Right hindlimb (tissue), 1 donor: ENCODE measurements at places on chromosomes 2 and 18.

DNA sequence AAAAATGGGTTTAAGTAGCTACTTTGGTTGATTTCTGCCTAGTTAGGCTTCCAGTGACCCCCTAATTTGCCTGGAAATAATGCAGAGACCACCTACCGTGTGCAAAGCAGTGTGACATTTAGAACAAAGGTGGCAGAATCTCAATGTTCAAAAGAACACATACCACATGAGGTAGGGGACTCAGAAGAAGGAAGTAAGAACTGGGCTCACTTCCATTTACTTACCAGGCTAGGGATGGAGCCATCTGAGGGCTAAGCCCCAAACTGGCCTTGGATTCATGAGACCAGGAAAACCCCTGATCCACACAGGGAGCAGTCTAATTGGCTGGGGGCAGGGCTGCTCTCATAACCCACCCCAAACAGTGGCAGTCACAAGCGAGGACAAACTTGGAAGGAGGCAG is 190.7 kb downstream of the NCKAP5 start:
- DNase-seq: no peak

DNA sequence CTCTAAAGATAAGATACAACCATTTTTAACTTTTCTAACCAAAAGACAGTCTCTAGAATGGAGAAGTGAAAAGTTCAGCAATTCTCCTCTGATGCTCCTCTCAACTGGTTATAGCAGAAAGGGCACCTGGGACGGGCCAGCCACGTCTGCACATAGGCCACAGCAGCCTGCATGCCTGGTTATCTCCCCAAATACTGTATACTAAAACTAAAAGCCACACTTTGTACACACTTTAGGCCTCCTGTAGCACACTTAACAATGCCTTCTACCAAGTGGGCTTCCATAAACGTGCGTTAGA is 179.1 kb downstream of the ANKRD44 start:
- no peak for DNase-seq

GRCh38 chr2:56102098-56102497 is 81.7 kb upstream of the CCDC85A start:
- DNase-seq: no peak

GRCh38 chr2:43333101-43333655 is 106.8 kb upstream of the ZFP36L2 start:
- no peak for DNase-seq

DNA sequence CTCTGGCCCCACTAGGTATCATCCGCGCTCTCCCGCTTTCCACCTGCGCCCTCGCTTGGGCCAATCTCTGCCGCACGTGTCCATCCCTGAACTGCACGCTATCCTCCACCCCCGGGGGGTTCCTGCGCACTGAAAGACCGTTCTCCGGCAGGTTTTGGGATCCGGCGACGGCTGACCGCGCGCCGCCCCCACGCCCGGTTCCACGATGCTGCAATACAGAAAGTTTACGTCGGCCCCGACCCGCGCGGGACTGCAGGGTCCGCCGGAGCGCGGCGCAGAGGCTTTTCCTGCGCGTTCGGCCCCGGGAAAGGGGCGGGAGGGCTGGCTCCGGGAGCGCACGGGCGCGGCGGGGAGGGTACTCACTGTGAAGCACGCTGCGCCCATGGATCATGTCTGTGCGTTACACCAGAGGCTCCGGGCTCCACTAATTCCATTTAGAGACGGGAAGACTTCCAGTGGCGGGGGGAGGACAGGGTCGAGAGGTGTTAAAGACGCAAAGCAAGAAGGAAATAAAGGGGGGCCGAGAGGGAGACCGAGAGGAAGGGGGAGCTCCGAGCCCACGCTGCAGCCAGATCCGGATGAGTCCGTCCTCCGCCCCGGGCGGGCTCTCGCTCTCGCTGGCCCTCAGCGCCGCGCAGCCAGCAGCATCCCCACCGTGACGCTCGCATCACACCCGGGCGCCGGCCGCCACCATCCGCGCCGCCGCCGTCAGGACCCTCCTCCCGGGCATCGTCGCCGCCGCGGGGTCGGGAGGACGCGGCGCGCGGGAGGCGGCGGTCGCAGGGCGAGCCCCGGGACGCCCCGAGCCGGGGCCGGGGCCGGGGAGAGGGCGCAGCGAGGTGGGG is 664 bp downstream of the NETO1 start:
- DNase-seq: peak; percentile 19

- DNase-seq: no peak
Measured at GRCh38 chr2:2182551-2183071, 148.5 kb downstream of the MYT1L start.

GRCh38 chr2:177666408-177666807 is 273.8 kb downstream of the AGPS start:
- no peak for DNase-seq

DNA sequence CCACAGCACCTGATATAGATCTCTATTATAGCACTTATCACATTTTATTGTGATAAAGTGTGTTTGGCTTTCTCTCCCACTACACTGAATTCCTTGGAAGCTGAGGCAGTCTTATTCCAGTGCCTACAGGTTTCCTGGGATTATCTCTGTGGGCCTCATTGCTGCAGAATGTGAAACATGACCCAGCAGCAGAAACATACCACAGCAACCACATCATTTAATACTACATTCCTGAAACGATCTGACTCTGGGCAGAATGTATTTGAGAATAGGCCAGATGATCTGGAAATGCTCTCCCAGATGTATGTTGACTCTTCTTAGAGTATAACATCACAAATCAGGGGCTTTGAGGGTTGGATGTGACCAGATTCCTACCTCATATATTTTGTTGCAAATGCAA is 323.5 kb upstream of the TANK start:
- DNase-seq: peak; percentile 43

DNA sequence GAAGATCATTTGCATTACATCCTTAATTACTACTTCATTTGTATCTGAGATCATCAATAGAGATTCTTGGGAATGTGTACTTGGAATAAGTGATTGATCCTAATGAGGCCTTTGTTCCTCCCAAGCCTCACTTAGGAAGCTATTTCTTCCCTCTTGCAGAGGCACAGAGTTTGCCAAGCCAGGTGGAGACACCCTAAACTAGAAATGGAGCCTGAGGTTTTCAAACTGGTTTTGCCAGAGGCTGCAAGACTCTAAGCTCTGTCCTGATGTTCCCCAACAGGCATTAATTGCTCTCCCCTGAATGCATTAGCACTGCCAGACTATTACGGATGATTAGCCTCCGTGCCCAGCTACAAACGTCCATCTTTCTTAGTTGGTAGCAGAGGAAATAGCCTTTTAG is 125.2 kb upstream of the LGALSL start:
- DNase-seq: no peak

GRCh38 chr18:39693359-39693758 is 2127.8 kb upstream of the CELF4 start:
- no peak for DNase-seq

DNA sequence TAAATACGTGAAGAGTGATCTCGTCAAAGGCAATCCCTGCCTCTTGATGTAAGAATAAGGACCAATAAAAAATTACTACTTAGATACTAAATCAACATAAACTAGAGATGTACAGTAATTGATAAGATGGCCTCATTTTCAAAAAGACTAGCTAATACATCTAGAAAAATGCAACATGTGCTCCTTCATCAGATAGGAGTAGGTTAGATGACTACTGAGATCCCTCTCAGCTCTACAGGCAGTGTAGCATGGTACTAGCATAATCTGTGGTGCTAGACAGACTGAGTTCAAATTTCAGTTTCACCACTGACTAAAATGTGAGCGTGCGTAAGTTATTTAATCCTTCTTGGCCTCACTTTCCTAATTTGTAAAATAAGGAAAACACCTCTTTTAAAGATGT is 82.6 kb upstream of the FRZB start:
- no peak for DNase-seq

DNA sequence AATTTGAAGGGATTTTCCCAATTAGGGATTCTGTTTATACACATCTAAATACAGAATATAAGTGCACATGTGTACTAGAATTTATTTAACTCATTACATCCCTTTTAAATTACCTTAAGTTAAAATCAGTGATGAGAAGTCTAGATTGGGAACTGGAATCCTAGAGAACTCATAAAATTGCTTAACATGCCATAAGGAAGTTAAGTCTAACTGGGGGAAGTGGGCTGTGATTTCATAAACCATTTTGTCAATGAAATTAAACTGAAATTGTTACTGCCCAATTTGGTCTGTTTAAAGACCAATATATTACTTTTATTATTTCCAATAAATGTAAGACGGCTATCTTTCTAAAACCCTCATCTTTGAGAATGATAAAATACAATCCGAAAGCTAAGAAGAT is 72.3 kb upstream of the CD226 start:
- DNase-seq: no peak

DNA sequence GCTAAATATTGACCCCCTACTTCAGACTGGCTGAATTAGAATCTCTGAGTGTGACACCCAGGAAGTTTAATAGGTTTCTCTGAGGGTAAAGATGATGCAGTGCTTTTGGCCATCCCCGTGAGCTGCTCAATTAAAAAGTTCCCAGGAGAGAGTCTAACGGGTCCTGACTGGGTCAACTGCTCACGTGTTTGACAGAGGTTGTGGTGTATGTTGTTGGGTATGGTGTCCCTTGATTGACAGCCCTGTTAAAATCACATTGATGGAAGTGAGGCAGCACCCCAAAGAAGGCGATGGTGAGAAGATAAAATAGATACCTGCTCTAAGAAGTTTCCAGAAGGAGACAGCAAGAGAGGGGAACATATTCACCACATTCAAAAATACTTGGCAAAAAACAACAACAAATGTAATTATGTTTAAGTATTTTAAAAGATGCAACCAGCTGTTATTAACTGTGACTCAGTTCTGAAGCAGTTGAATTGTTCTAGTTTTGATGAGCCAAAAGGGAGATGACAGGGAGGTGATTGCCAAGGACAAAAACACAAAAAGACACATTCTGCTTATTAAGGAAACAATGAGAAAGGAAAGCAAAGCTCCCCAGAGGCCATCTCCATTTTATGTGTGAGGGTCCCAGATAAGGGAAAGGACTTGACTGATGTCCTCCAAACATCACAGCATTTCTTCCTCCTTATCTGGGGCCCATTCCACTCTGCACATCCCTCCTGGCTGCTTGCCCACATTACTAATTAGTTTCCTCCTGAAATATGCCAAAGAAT is 11.5 kb upstream of the GMCL1 start:
- no peak for DNase-seq

GRCh38 chr2:55618025-55618274 is 528 bp upstream of the PPP4R3B start:
- DNase-seq: no peak
